ENCODE measurements at places on chromosomes 6 and 20. TPM values are rescaled to one million over a fixed set of nuclear protein-coding genes. Genes with fewer than 3 reads are reported as not detected.

Gene LCA5
- 2.0 TPM for total RNA-seq

Gene CPNE5
- total RNA-seq, result not detected

Gene TOMM6
- 120 TPM for total RNA-seq

Gene OTOR
- total RNA-seq, result not detected

Gene ESR1
- total RNA-seq, result not detected
